ENCODE measurements at places on chromosomes 6 and 20. TPM values are rescaled to one million over a fixed set of nuclear protein-coding genes. Genes with fewer than 3 reads are reported as not detected.

GRCh38 chr6:150566486-150566885 lies 33.2 kb upstream of the PLEKHG1 start:
- no peak overlapping the region for H3K4me3 ChIP-seq
- H3K27ac ChIP-seq = no peak overlapping the region
- peaks cover 8% of the 10 kb centered on the region for H3K27me3 ChIP-seq
- no peaks in the 10 kb centered on the region for H3K4me1 ChIP-seq
- no peak for DNase-seq

GRCh38 chr6:87250019-87250418 lies 72.4 kb upstream of the SMIM8 start:
- peaks cover 70% of the 10 kb centered on the region for H3K36me3 ChIP-seq
- no peak overlapping the region for H3K27ac ChIP-seq
- no peak for DNase-seq
- H3K4me3 ChIP-seq = no peak overlapping the region
- no peaks in the 10 kb centered on the region for H3K4me1 ChIP-seq

- no peaks in the 10 kb centered on the region for H3K27me3 ChIP-seq
- H3K4me1 ChIP-seq = peaks cover 34% of the 10 kb centered on the region
- DNase-seq = no peak
Observed at GRCh38 chr6:9481292-9482029, 933.4 kb downstream of the TFAP2A start.

GRCh38 chr20:60648556-60648955 lies 603.5 kb upstream of the CDH4 start:
- H3K4me1 ChIP-seq = no peaks in the 10 kb centered on the region
- no peak overlapping the region for H3K27ac ChIP-seq
- no peak for DNase-seq
- H3K27me3 ChIP-seq = peaks cover 7% of the 10 kb centered on the region

DNA sequence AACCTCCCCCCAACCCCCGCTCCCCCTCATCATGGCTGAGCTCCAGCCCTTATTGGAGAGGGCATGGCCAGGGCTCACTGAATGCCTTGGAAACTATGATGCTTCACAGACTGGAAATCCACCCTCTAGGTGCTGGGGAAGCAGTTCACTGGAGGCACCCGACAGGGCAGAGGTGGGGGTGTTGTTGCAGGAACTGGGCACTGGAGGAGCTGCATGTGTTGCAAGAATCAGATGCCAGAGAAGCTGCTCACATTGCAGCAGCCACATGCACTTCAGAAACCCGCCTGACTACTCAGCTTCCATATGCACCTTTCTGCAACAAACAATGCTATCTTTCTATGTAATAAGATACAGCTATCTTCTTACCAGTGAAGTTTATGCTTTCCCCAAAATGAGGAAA lies 7.9 kb upstream of the TBPL1 start:
- no peak for DNase-seq
- no peaks in the 10 kb centered on the region for H3K36me3 ChIP-seq
- no peaks in the 10 kb centered on the region for H3K27me3 ChIP-seq
- no peaks in the 10 kb centered on the region for H3K4me1 ChIP-seq

- no peaks in the 10 kb centered on the region for H3K4me1 ChIP-seq
- H3K27ac ChIP-seq = no peak overlapping the region
- no peak for DNase-seq
- H3K4me3 ChIP-seq = no peak overlapping the region
- no peaks in the 10 kb centered on the region for H3K36me3 ChIP-seq
Observed at GRCh38 chr6:122128445-122128844, 271.0 kb upstream of the HSF2 start.

- H3K36me3 ChIP-seq = no peaks in the 10 kb centered on the region
- no peaks in the 10 kb centered on the region for H3K27me3 ChIP-seq
- H3K27ac ChIP-seq = no peak overlapping the region
- H3K4me1 ChIP-seq = no peaks in the 10 kb centered on the region
Observed at GRCh38 chr6:123966618-123967017, 163.0 kb downstream of the NKAIN2 start.

DNA sequence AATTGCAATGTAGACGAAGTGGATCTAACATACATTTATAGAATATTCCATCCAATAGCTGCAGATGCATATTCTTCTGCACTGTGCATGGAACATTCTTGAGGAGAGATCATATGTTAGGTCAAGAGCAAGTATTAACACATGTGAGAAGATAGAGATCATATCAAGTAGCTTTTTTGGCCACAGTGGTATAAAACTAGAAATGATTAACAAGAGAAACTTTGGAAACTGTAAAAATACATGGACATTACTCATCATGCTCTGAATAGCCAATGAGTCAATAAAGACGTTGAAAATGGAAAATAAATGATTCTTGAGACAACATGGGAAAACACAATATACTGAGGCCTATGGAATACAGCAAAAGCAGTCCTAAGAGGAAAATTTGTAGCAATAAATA lies 94.2 kb downstream of the STXBP5 start:
- peaks cover 28% of the 10 kb centered on the region for H3K36me3 ChIP-seq
- no peak for DNase-seq

DNA sequence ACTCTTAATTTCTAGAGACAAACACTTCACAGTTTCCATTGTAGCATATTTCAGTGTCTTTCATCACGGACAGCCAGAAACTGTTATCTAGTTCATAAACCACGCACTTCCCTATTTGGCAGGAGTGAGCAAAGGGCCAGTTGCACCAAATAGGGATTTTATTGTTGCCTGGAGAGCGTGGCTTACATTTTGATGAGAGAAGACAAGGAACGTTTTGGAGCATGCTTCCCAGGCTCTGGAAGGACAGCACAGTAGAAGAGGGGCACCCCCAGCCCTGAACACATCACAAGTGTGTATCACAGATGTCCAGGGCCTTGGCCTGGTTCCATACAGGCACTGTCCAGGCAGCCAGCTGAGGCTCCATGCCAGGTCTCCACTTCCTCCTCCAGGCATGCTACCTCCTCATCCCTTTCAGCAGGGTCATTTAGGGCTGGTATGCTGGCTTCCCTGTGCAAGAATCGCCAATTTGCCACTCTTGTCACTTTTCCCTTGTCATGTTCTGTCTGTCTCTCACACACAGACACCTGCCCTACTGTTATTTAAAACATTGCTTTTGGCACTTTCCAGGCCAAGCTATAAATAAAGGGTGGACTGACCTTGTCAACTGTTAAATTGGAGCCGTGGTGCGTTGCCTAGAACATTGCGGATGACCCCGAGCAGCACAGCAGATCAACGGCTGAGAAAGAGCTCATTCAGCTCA lies 235.0 kb upstream of the GMDS start:
- no peak overlapping the region for H3K27ac ChIP-seq
- no peak for DNase-seq
- H3K36me3 ChIP-seq = no peaks in the 10 kb centered on the region
- no peaks in the 10 kb centered on the region for H3K27me3 ChIP-seq

DNA sequence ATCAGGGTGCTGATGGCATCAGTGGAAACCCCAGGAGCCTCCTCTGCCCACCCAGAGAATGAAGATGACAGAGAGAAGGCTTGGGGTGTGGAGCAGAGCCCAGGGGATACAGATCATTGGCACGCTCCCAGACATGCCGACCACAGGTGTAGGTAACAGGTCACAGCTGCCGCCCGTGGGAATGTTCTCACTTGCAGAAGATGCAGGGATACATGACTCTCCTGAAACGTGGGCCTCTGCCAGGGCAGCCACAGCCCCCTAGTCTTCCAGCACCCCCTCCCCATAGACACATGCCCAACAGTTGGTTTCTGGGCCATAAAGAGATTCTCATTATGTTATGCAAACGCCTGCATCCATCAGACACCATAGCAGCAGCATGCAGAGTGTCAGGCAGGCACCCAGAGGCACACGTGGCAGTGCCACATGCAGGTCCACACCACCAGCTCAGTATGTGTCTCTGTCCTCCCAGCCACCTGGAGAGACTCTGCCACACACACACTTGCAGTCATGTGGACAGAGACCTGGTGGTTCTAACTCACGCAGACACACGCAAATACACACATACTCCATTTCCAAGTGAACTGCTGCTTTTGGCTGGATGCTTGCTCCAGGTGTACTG lies 45.5 kb downstream of the LRFN2 start:
- H3K4me1 ChIP-seq = peaks cover 11% of the 10 kb centered on the region
- no peak overlapping the region for H3K27ac ChIP-seq
- peaks cover 22% of the 10 kb centered on the region for H3K27me3 ChIP-seq

- no peak overlapping the region for H3K27ac ChIP-seq
- peaks cover 8% of the 10 kb centered on the region for H3K27me3 ChIP-seq
- no peak for DNase-seq
- H3K4me1 ChIP-seq = peaks cover 6% of the 10 kb centered on the region
- H3K4me3 ChIP-seq = no peak overlapping the region
Observed at GRCh38 chr6:39247667-39248194, 18.5 kb upstream of the KCNK5 start.

- no peak overlapping the region for H3K4me3 ChIP-seq
- no peaks in the 10 kb centered on the region for H3K36me3 ChIP-seq
- peaks cover 2% of the 10 kb centered on the region for H3K27me3 ChIP-seq
Observed at GRCh38 chr6:168686831-168687730, 246.1 kb downstream of the SMOC2 start.

DNA sequence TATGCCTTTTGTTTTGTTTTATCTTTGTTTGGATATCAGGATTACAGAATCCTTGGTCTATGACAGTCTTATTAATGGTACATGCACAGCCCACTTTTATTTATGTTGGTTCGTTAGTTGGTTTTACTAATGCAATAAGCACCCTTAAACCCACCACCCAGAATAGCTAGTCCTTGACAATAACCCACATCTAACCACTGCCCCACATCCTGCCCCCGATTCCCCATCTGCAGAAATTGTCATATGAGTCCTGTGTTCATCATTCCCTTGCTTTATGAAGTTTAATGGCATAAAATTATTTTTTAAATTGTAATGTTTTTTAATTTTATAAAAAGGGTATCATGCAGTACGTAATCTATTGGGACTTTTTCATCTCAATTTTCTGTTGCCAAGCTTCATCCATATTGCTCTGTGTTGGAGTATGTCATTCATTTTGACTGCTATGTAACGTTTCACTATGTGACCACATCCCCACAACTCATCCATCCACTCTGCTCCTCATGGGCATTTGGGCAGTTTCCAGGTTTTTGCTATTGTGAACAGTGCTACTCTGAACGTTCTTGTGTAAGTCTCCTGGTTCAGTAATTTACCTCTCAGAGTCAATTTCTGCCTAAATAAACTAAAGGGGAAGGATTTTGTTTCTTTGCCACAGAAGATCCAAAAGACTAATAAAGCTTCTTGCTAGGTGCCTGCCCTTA lies 150.4 kb downstream of the MRPL14 start:
- no peaks in the 10 kb centered on the region for H3K36me3 ChIP-seq
- no peak overlapping the region for H3K27ac ChIP-seq
- H3K4me3 ChIP-seq = no peak overlapping the region
- no peaks in the 10 kb centered on the region for H3K27me3 ChIP-seq
- H3K4me1 ChIP-seq = peaks cover 26% of the 10 kb centered on the region

DNA sequence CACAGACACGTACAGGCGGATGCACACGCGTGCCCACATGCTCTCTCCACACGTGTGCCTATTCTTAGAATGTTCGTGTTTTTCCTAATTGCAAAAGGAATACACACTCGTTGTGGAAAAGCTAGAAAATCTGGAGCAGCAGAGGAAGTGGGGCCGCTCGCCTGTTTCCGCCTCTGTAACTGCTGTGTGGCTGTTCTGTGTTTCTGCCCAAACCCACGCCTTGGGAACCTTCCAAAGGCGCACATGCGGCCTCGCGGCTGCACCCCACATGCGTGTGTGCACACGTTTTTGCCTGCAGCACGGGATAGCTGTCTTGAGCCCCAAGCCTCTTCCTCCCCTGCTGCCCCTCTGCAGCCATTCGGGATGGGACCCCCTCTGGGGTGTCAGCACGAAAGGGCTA lies 12.2 kb downstream of the SLC17A9 start:
- peaks cover 11% of the 10 kb centered on the region for H3K4me1 ChIP-seq
- H3K27ac ChIP-seq = no peak overlapping the region
- peaks cover 10% of the 10 kb centered on the region for H3K36me3 ChIP-seq
- no peak overlapping the region for H3K4me3 ChIP-seq
- DNase-seq = no peak

DNA sequence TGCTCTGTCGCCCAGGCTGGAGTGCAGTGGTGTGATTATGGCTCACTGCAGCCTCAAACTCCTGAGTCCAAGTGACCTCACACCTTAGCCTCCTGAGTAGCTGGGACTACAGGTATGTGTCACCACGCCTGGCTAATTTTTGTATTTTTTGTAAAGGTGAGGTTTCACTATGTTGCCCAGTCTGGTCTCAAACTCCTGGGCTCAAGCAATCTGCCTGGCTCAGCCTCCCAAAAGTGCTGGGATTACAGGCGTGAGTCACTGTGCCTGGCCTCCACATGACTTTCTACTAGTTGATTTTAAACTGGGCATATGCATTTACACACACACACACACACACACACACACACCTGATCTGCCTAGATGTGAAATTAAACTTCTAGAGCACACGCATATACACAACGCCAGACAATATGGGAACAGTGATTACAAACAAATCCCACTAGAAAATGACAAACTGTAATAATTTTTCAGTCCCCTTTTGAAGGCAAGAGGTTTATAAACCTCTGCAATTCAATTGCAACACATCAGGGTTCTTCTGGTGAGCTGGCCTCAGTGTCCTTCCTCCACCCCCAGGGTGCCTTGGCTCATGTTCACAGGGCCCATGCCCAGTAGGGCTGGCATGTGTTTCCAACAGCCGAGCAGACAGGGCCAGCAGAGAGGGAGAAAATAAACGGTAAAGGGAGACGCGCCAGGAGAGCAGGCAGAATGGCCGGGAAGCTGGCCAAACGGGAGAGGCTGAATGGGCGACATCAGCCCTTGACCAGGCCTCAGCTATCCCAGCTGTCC lies 31.2 kb downstream of the PARD6B start:
- no peaks in the 10 kb centered on the region for H3K36me3 ChIP-seq
- DNase-seq = peak; percentile 69
- H3K4me3 ChIP-seq = no peak overlapping the region
- peaks cover 22% of the 10 kb centered on the region for H3K4me1 ChIP-seq

DNA sequence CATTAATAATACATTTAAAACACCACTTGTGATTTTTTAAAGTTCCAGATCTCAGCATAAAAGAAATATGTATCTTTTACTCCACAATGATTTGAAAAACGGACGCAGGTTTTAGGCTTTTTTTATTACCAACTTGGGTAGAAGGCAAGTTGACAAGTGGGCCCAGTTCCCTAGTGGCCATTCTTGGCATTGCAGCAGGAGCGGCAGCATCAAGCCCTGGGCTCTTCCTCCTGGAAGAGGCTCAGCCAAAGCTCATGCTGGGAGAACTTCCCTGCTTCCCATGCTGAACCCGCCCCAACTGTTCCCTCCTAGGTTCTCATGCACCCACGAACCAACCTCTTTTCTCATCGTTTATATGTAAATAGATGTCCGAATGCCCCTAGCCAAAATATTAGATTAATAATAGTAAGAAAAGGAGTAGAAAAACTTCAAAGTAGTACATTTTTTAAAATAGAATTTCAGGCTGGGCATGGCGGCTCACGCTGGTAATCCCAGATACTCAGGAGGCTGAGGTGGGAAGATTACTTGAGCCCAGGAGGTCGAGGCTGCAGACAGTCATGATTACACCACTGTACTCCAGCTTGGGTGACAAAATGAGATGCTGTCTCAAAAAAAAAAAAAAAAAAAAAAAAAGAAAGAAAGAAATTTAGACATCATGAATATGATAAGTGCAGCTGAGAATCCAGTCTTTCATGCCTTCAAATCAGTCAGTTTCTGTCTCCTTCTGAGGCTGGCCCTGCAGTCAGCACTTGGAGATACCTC lies 18.2 kb upstream of the MYB start:
- DNase-seq = no peak
- no peaks in the 10 kb centered on the region for H3K4me1 ChIP-seq
- H3K27ac ChIP-seq = no peak overlapping the region
- no peaks in the 10 kb centered on the region for H3K36me3 ChIP-seq

SFTA2 gene
- total RNA-seq = not detected

GATA5 gene
- total RNA-seq = 1.4 TPM

ELOVL2 gene
- total RNA-seq = not detected

FAM229B gene
- total RNA-seq = 3.9 TPM

KHDC1L gene
- total RNA-seq = not detected

IL20RA gene
- 72.8 TPM for total RNA-seq

FABP7 gene
- total RNA-seq = 31.5 TPM

C20orf141 gene
- total RNA-seq = not detected

HLA-DQA2 gene
- 2.8 TPM for total RNA-seq

BFSP1 gene
- total RNA-seq = 0.85 TPM

FOXF2 gene
- total RNA-seq = 1.3 TPM
